NCI-H1436 treated with DMSO at 0.1 percent for 48 hours (cell line): ENCODE measurements at places on chromosomes 1 and 21.

GRCh38 chr1:19421365-19421764, 64.0 kb downstream of the CAPZB start:
- DNase-seq: no peak

DNA sequence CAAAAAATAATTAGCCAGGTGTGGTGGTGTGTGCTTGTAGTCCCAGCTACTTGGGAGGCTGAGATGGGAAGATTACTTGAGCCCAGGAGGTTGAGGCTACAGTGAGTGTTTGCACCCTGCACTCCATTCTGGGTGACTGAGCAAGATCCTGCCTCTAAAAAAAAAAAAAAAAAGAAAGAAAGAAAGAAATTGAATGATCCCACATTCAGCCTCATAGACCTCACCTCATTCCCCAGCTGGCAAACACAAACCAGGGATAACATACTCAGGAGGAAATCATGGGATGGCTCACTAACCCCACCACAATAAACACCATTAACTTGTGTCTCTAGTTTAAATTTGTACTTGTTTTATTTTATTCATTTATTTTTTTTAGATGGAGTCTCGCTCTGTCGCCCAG, 8.5 kb downstream of the ENSA start:
- DNase-seq: no peak

DNA sequence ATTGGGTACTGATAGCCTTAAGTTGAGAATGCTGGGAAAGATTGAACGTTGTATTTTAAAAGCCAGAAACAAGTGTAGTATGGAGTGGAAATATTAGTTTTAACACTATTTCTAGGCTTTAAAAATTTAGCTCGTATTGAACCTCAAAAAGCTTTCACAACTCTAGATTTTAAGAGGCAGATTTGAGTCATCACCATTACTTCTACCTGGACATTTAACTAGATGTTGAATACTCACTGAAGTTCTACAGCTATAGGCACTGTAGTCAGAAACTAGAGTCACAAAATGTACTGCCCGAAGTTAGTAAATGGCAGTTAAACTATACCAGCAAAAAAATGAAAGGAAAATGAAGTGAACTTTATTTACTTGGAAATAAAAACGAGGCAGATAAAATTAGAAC, 96.5 kb downstream of the NEK7 start:
- DNase-seq: no peak

- no peak for DNase-seq
These were observed 173.7 kb upstream of the CAMK1G start for GRCh38 chr1:209409780-209410179.

DNA sequence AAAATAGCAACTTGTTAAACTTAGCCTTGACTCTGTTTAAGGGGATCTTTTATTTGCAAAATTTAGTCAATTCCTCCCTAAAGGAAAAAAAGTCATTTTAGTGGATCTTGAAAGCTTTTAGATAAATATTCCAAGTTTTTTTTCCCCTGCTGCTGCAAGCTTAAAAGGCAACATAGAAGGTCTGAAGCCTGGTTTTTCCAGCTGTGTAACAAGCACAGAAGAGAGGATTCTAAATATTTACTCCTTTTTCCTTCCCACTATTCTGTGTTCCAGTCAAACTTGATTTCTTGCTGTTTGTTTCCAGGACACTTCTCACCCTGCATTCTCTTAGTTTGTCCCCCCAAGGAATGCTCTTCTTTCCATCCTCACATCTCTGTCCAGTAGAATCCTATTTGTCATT, 86.7 kb downstream of the NFIA start:
- DNase-seq: no peak

DNA sequence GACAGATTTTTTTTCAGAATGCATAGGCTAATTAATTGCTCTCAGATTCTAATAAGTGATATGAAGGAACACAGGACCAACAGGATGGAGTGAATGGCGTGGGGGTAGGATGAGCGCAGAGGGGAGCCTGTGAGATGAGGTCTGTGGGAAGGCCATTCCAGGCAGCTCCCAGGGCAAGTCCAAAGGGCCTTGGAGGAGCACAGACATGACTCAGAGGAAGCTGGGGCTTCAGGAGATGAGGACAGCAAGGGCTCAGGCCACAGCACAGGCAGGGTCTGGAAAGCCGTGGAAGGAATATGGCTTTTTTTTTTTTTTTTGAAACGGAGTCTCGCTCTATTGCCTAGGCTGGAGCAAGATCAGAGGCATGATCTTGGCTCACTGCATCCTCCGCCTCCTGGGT, 35.1 kb downstream of the FMN2 start:
- DNase-seq: no peak

DNA sequence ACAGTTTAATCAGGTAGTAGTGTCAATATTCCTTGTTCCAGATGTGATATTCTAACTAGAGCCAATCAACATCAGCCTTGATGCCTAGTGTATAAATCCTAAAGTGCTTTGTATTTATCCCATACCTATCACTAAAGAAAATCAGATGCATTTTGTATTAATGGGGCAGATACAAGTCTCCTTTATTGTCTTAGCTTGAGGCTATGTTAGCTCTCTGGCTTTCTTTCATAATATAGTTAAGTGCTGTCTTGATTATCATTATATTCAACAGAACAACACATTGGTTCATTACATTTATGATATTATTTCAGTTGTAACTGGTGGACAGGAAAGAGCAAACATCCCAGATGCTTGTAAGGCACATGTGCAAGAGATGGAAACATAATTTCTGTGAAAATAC, 338.8 kb downstream of the PLA2G4A start:
- DNase-seq: no peak

- no peak for DNase-seq
These were observed 10.8 kb downstream of the UBASH3A start for GRCh38 chr21:42414553-42414927.

- no peak for DNase-seq
These were observed 155.8 kb downstream of the PIK3R3 start for GRCh38 chr1:45976623-45977022.

DNA sequence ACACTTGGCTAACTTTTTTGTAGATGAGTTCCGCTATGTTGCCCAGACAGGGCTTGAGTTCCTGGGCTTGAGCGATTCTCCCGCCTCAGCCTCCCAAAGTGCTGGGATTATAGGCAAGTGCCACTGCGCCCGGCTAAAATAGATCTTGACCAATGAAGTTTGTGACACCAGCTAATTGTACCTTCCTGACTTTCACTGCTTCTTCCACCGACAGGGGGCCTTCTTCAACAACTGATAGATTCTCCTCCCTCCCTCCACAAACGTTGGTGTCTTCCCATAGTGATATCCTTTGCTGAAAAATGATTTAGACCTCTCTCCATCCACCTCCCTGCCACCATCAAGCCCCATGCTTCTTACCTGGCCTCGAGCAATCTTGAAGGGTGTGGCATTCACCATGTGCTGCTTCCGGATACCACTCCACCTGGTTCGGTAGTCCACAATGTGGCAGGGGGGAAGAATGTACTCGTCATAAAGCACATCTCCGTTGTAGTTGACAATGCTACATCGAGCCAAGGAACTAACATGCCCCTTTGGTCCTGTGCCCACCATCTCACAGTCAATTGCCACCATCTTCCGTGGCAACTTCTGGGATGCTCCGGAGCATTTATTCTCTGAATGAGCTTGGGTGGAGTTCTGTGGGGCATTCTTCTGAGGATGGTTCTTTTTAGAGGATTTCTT, 1.6 kb upstream of the METTL25B start:
- no peak for DNase-seq

GRCh38 chr1:14815175-14815877, 216.8 kb downstream of the KAZN start:
- no peak for DNase-seq

DNA sequence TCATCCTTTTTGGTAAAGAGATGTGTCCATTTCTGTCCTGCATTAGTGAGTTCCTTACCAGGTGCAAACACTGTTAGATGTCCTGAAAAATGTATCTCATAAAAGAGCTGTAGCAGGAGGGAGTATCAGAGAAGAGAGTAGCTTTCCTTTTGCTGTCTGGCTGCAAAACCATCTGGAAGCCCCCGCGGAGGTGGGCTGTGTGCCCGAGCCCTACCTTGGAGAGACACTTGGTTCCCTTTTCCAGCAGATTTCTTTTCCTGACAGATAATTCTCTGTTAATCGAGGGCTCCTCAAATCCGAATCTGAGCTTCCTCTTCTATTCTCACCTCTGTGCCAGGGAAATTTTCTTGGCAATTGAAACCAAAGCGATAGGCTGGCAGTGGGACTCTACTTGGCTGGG, 53.0 kb downstream of the KIF26B start:
- no peak for DNase-seq

DNA sequence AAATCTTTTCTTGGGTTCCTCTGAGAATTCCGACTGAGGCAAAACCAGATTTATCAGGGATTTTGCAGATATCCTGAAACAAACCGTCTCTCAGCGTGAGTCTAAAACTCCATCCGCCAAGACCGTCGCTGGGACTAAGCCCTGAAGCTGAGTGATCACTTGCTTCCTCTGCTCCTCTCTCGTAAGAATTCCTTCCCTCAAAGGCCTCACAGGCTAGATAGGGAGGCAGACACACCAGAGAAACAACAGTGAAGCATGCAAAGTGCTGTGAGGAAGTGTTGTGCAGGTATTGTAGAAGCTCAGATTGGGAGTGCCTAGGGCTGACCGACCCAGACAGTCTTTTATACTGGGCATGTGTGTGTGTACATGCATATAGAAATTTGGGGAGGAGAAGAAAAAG, 119.1 kb downstream of the RGS7 start:
- DNase-seq: no peak

- no peak for DNase-seq
These were observed 28.9 kb downstream of the RHEX start for GRCh38 chr1:206081856-206082255.

GRCh38 chr1:167467752-167468151, 50.6 kb downstream of the CD247 start:
- no peak for DNase-seq

- DNase-seq: no peak
These were observed 196.0 kb downstream of the CRB1 start for GRCh38 chr1:197464044-197464443.

GRCh38 chr1:156625436-156626078, 6.3 kb downstream of the HAPLN2 start:
- DNase-seq: no peak

DNA sequence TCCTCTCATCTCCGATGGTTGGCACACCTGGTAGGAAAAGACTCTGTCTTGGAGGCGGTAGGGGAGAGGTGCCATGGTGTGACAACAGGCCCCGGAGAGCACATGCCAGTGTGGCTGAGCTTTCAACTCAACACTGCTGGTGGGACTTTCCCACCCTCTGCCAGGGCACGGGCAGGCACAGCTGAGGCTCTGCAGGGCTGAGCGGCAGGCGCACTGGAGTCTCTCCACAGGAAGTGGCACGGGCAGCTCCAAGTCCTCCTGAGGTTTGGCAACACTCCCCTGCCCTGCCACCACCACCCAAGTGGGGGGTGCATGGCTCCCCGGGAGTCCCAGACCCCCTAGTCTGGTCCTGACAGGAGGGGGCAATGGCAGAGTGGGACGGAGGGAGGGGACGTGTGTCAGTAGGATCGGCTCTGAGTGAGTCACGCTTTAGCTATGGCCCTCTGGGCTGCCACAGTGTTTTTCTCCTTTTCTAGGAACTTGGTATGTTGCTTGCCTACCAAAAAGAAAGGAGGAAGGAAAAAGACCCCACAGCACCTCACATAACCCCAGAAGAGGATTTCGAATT, 27.3 kb upstream of the EVA1B start:
- DNase-seq: no peak

GRCh38 chr1:12495725-12496124, 122.3 kb downstream of the DHRS3 start:
- DNase-seq: no peak

GRCh38 chr1:235624721-235625333, 24.8 kb downstream of the GNG4 start:
- no peak for DNase-seq

DNA sequence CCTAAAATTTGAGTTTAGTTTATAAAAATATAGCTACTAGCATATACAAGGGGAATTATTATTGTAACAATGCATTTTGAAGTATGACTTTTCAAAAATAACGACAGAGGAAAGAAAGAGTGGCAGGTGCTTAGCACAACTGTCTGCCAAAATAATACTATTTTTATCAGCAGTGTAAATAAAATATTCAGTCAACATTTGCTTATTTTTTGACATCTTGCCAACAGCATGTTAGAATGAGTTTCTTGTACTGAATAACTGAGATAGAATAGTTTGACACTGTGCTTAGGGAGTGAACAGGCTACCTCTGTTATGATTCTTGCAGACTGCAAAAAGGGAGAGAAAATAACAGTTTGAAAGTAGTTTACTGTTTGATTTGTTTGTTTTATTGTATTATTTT, 909.8 kb downstream of the BRINP3 start:
- no peak for DNase-seq

DNA sequence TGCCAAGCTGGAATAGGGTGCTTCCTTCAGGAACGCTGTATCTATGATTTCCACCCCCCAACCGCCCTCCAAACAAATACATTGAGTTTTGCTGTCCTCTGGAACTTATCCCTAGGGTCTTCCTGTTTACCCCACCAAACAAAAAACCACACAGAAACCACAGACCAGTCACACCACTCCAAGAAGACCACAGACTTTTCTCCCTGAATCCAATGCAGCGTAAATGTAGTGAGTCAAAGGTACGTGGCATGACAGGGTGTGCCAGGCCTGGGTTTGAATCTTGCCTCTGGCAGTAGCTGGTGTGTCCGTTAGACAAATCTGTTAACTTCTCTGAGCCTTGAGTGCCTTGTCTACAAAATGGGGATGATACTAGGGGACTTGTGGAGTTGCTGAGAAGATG, 27.8 kb downstream of the ASAP3 start:
- no peak for DNase-seq
